ENCODE measurements at places on chromosomes 12 and 14.

DNA sequence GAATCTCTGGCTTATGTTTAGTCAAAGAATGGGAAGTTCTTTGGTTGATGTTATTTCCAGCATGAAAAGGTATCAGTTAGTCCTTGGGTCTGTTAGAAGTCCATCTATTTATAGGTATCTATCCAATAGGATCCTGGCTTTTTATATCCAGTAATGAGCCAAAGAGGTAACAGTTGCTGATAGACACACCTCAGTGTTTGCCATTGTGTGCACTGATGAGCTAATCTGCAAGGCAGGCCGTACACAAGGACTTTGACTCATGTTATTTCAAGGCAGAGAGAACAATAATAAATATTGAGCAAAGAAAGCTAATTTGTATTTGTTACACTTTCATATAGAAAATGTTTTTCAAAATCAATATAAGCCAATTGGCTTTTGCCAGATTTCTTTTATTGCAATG, 56.4 kb downstream of the GLT1D1 start:
- no peak for DNase-seq

DNA sequence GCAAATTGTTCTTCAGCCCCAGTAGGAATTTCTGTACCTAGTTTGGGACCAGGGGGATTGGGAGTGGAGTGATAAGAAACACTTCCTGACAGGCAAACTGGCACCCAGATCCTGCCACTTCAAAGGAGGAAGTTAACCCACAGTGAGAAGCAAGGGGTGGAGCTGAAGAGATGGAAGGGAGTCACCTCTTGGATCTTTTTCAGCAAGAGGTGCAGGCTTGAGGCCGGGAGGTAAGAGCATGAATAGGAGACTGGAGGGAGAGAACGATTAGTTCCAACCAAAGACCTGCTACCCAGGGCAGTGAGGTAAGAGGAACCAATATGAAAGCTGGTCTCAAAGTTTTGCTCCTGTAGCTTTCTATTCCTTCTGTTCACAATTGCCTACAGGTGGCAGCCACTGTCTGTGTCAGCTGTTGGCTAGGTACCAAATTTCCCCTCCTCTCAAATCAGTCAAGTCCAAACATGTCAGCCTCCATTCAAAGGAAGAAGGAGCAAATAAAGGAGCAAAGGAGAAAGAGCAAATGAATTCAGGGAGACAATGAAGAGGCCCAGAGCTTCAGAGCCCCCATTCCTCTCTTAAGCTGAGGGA, 14.9 kb upstream of the TAC3 start:
- no peak for DNase-seq

GRCh38 chr12:31331242-31331641, 5.3 kb upstream of the SINHCAF start:
- DNase-seq: no peak

DNA sequence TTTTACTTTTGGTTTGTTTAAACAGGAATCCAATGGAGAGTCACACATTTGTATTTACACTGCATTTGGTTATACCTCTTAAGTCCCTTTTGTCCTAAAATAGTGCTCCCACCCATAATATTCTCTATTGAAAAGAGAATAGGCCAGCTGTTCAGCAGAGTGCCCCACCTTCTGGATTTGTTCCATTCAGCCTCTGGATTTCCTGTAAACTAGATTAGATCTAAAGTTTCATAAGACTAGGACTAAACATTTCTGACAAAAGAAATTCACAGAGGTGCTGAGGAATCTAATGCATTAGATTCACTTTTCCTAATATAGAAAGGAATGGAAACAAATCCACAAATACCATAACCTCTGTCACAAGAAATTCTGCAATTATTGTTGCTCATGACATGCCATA, 38.1 kb downstream of the GCH1 start:
- no peak for DNase-seq

- no peak for DNase-seq
Measured at GRCh38 chr14:45976001-45976400, 675.6 kb downstream of the RPL10L start.

DNA sequence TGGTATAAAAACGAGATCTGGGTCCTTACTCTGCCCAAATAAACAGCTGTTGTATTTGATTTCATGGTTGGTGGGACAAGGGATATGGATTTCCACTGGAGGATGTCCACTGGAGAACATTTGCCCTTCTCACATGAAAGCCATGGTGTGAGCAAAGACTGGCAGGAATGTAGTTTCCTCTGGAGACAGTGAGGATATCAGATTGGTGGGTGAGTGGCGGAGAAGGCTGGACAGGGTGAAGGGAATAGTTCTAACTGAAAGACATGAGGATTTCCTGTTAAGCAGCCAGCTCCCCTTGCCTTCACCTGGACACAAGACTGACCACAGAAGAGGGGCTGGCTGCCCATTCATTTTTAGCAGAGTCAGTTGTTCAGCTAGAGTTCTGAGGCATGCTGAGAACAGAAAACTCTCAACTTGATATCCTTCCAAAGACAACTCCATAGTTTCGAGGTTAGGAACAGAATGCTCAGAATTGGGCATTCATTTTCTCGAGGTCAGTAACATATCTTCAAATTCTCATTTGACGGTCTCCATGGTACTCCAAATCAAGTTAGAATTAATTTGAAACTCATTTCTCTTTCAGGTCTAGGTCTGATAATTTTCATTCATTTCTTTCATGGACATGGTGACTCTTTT, 365.7 kb downstream of the LRIG3 start:
- DNase-seq: no peak

- no peak for DNase-seq
Measured at GRCh38 chr12:6700646-6701051, at the start of gene PIANP. Gene PIANP (minus strand): TSS chr12:6700815. CDS start chr12:6698061, 2,754 bp downstream.

- DNase-seq: no peak
Measured at GRCh38 chr14:70755655-70756054, 53.7 kb downstream of the MAP3K9 start.

DNA sequence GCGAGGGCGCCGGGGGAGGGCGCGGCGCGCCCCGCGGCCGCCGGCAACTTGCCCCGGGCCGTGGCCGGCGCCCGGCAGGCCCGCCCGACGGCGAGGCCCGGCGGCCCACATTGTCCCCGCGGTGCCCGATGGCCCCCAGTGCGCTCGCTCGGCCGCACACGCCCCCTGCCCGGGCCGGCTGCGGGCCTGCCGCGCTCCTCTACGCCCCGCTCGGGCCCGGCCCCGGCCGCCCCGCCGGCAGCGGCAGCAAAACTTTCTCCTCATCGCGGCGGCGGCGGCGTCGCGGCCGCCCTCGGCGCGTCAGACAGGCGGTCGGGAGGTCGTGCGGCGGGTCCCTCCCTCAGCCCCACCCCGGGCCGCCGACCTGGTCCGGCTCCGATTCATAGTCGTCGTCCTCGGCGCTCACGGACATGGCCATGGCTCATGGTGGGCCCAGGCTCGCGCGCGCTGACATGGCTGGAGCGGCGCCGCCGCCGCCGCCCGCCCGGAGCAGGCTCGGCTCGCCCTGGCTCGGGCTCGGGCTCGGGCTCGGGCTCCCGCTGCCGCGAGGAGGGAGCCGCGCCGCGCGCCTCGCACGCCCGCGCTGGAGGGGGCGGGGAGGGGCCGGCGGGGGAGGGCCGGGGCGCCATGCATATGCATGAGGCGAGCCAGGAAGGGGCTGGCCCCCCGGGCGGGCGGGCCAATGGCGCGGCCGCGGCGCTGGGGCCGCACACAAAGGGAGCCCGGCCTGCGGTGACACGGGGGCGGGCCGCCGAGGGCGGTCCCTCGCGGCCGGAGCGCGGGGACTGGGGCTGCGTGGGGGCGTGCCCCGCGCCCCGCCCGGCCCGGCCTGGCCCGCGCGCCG, 67.1 kb downstream of the RNF34 start:
- DNase-seq: peak; percentile 44

- DNase-seq: no peak
Measured at GRCh38 chr14:23071921-23072539, 14.7 kb upstream of the CDH24 start.

DNA sequence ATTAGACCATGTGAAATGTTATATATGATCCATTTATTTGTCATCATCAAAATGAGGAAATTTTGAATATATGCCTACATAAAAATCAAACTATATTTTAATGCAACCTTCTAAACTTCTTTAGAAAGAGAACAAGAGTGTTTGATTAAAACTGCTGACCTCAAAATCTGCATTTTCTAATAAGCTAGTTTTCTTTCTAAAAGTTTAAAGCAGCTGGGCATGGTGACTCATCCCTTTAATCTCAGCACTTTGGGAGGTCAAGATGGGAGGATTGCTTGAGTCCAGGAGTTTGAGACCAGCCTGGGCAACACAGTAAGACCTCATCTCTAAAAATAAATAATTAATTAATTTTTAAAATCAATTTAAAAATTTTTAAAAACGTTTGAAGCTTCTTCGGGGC, 36.2 kb downstream of the GNPTAB start:
- no peak for DNase-seq

DNA sequence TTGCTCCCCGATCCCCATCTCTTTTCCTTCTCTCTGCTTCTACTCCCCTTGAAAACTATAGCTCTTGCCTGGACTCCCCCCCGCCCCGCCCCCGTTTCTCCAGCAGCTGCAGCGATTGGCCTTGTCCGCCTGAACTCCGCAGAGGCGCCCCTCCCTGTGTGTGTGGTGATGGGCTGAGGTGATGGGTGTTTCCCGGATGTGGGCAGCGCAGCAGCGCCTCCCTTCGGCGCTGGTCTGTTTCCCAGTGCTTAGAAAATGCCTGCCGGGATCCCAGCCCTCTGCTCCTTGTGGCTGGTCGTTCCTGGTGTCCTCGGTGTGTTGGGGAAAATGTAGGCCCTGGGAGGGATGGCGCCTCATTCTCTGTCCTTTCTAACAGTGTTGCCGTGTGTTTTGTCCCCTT, 43.3 kb downstream of the GALNT8 start:
- DNase-seq: no peak

GRCh38 chr12:113762155-113762881, 203.8 kb downstream of the RBM19 start:
- DNase-seq: no peak

- no peak for DNase-seq
Measured at GRCh38 chr12:110249716-110250225, 31.3 kb upstream of the ATP2A2 start.

DNA sequence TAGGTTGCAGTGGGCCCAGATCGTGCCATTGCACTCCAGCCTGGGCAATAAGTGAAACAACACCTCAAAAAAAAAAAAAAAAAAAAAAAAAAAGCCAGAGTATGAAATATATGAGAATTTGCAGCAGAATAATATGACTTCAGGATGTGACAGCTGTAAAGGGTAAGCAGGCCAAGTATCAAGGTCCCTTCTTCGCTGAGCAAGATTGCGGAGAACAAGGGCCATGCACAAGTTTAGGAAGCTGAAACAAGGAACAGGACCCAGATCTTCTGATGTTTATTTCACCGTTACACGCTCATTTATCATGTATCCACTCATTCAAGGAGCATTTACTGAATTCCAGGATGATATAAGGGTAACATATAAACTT, 659 bp upstream of the FOXJ2 start:
- DNase-seq: no peak

- DNase-seq: no peak
Measured at GRCh38 chr14:61360796-61361525, 39.6 kb downstream of the PRKCH start.

GRCh38 chr12:29414368-29414767, 33.4 kb upstream of the ERGIC2 start:
- DNase-seq: no peak

- no peak for DNase-seq
Measured at GRCh38 chr12:14605401-14605989, 37.8 kb upstream of the PLBD1 start.

GRCh38 chr12:48838048-48838447, 13.9 kb downstream of the DDX23 start:
- DNase-seq: no peak

- DNase-seq: no peak
Measured at GRCh38 chr12:508145-508544, 48.4 kb downstream of the B4GALNT3 start.

GRCh38 chr14:105021656-105022275, 883 bp upstream of the CDCA4 start:
- no peak for DNase-seq

- DNase-seq: no peak
Measured at GRCh38 chr14:99183716-99184115, 88.3 kb downstream of the BCL11B start.

DNA sequence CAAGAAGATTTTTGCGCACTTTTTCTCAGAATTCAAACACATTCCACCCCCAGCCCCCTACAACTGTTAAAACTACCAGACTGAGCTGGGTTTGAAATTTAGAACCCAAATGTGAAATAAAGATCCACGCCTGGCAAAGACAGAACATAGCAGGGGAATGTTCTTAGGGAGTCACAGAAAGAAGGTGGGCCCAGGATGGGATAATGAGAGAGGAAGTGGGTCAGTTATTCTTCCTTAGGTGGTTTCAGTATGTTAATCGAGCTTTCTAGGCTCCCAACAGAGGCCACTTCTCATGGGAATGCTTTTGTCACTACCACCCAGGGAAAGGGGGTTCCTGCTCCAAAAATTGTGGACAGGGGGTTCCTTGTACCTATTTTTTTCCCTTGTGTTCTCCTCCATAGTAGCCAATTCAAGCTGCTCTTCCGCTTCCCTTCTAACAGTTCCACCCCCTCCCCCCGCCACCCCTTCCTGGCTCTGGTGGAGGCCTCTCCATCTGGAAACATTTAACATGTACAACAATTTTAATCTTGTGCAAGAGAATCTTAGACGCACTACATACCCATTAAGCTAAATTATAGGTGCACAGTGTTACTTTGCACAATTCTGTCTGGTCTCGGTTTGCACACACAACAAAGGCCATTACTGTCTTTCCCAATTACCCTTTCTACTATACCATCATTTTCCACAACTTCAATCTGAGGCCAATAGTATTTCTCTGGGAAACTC, 218.1 kb downstream of the MON2 start:
- DNase-seq: no peak

GRCh38 chr12:124583854-124584253, 16.4 kb upstream of the NCOR2 start:
- DNase-seq: no peak

GRCh38 chr12:75437564-75437963, 43.0 kb upstream of the GLIPR1 start:
- no peak for DNase-seq

DNA sequence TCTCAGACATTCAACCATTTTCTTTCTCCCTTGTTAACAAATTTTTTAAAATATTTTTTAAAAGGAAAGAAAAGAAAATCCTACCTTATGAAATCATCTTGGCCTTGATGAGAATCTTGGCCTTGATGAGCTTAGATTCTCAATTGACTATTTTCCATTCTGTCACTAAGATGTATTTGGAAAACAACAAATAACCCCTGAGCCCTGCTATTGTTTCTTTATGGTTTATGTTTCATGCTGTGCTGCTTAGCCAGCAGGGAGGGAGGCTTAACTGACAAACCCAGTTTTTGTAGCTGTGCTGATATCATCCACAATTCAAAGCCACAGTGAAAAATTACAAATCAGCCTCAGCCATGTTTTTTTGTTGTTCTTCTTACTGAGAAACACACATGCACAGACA, 404.1 kb downstream of the RAD51B start:
- DNase-seq: no peak

DNA sequence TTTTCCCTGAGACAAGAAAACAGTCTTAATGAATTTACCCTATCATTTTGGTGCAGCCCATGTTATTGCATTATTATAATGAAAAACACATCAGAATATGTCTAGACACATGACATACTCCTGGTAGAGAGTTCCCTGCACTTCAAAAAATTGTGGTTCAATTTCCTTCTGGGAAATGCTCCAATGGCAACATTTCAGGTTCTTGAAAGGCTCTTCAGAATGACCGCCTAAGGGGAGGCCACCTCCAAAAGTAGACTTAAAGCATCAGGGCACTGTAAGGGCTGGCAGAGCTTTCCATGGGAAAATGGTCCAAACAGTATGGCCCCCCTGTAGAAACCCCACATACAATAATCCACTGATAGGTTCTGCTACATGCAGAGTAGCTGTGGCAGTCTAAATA, 110.7 kb downstream of the SLC25A21 start:
- no peak for DNase-seq
